ENCODE measurements at places on chromosomes 5 and 9.
A peak's percentile ranks its signal among the peaks of the same experiment; 100 is the strongest.

DNA sequence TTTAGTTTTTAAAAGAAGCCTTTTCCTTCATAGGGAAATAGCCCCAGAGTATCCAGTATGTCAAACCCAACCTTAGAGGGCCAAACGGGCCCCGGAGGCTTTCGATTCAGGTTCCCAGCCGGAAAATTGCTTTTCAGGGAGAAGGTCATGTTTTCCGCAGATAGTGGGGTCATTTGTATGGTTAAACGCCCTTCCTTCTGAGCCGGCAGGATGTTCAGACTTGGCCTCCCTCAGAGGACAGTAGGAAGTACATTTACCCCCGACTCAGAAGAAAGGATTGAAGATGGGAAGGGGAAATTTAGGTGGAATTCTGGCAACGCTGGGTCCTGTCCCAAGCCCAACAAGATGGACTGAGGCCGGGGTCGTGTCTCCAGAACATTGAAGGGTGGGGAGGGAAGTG is 195.2 kb downstream of the AOPEP start:
- DNase-seq = no peak

- no peak for DNase-seq
Measured at GRCh38 chr5:3373391-3373790, 222.2 kb upstream of the IRX1 start.

DNA sequence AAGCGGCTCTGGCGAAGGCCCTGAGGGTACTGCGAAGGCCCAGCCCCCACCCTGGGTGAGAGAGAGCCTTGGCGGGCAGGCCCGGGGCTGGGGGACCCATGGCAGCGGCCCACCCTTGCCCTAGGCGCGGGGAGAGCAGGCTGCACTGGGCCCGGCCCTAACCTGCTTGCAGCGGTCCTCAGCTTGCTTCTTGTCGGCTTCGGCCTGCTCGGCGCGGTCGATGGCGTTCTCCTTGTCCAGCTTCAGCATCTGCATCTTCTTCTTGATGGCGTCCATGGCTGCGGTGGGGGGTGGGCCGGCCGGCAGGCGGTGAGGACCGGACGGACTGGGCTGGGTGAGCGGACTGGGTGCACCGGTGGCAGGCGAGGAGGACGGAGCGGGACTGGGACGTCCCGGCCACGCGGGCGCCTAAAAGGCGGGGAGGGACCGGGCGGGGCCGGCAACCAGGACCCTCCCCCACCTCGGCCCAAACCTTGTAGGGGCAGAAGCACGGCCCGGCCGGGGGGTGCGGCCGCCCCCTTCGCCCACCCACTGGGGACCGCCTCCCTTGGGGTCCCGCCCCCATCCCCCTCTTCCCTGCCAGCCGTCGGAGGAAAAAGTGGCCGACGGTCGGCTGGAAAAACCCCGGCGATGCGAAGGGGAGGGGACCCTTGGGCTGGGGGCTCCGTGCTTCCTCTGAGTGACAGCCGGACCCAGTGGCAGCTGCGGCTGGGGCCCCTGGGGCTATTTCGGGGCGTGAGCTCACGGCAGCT is at the start of gene TPM2:
Gene TPM2 (minus strand): TSS at position 384 of the 752 bp plus-strand sequence. CDS start 108 bp downstream, at position 276.
- DNase-seq = no peak

DNA sequence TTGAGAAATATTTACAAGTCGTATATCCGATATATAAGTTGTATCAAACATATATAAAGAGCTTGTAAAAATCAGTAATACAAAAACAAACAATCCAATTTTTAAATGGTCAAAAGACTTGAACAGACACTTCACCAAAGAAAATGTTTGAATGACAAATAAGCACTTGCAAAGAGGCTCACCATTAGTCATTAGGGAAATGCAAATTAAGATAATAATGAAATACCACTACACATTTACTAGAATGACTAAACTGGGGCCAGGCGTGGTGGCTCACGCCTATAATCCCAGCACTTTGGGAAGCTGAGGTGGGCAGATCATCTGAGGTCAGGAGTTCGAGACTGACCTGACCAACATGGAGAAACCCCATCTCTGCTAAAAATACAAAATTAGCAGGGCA is 134.6 kb upstream of the HAND1 start:
- DNase-seq = no peak

- no peak for DNase-seq
Measured at GRCh38 chr5:160787240-160787639, 64.8 kb downstream of the ATP10B start.

GRCh38 chr9:7094576-7094975 is 336.8 kb downstream of the KDM4C start:
- DNase-seq = no peak

- DNase-seq = no peak
Measured at GRCh38 chr9:33222031-33222430, 17.9 kb upstream of the SPINK4 start.

- peak; percentile 81 for DNase-seq
Measured at GRCh38 chr5:169302491-169303118, 1.7 kb upstream of the SLIT3 start.

- DNase-seq = peak; percentile 12
Measured at GRCh38 chr5:147303976-147304375, 69.2 kb downstream of the STK32A start.

All from H4 (cell line).